NCI-H187 (cell line): ENCODE measurements at places on chromosomes 5 and 9.

GRCh38 chr5:138444078-138444773 lies 5.4 kb downstream of the REEP2 start:
- no peak for DNase-seq

DNA sequence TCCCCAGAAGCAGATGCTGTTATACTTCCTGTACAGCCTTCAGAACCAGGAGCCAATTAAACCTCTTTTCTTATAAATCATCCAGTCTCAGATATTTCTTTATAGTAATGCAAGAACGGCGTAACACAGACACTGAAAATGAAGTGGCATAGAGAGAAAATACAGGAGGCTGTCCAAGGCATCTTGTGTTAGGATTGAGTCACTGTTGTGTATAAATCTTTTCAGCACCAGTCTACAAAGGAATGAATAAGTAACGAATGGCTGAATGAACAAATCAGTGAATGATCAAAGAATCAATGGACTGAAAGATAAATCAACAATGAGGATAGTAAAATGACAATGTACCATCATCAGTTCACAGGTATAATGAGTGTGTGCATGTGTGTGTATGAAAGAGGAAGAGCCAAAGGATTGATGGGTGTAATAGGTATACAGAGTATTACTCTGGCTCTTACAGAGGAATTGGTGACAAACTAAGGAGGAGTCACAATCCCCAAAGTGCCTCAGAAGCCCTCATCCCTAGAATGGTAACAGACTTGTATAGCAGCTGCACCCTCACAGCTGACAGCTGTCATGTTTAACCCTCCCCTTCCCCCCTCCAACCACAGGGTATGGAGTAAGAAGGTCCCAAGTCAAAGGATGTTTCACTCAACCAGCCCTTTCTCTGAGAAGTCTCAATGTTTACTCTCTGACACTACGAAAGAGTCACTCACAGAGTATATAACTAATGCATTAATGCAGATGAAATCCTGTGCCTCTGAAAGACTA lies 29.8 kb upstream of the MIER3 start:
- DNase-seq, result no peak

GRCh38 chr9:13718086-13718485 lies 438.6 kb upstream of the MPDZ start:
- DNase-seq, result no peak

DNA sequence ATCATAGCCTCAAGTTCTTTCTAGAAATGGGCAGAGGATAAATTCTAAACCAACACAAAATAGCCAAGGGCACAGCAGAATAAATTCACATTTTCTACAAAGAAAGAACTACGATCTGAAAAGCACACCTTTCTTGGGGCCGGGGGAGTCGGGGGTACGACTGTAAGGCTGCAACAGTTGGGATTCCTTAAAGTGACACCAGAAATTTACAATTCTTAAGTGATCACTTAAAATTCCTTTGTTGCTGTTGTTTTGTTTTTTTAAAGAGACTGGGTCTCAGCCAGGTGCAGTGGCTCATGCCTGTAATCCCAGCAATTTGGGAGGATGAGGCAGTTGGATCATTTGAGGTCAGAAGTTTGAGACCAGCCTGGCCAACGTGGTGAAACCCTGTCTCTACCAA lies 95.8 kb downstream of the CDK5RAP2 start:
- DNase-seq, result no peak

DNA sequence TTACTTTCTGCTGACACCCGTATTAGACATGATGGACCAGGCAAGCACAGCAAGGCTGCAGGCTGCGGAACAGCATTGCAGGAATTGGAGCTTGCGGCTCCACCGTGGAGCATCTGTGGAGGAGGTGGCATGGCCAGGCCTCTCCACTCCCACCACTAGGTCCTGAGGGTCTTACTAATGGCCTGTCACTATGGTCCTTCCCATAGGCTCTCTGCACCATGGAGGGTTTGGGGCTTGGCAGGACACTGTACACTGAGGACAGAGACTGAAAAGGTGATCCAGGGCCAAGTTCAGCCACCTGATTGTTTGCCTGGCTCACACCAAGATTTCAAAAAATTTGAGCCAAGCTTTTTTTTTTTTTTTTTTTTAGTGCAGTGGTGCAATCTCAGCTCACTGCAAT lies 14.3 kb upstream of the ZBTB43 start:
- DNase-seq, result no peak

GRCh38 chr5:177301503-177302165 lies 1.9 kb downstream of the RAB24 start:
- peak; percentile 47 for DNase-seq

GRCh38 chr5:124126504-124127217 lies 614.7 kb downstream of the CSNK1G3 start:
- DNase-seq, result no peak

- no peak for DNase-seq
Measured at GRCh38 chr5:33679791-33680190, 212.0 kb downstream of the ADAMTS12 start.

GRCh38 chr9:37033141-37033540 lies 927 bp downstream of the PAX5 start:
- no peak for DNase-seq

DNA sequence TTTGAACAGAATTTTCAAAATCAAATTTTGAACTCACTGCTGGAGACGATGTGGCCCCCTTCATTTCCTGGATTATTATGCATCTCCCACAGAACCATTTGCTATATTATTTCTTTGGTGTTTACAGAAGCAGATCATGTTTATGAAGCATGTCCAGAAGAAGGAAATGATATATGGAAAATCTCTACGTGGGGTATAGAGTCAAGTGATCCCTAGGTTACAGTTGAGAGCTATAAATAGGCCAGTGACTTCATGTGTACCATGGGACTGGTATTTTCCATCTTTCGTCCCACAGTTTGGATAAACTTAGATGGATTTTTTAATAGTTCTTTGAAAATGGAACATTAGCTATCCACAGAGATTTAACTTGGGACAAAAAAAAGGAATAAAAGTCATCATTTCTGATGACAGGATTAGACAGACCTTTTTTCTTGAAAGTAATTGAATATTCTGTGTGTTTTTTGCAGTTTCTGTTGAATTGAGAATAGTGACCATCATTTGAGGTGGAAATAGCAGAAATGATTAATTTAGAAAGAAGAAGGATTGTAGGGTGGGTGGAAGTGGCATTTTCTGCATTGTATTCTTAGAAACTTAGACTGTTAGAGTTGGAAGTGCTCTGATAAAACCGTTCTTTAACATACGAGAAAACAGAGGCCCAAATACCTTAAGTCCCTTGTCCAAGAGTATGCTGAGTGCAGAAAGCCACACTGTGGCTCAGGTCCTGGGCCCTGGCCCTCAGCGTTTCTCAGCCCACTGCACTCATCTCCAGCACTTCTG lies 136.4 kb downstream of the PIP5K1B start:
- DNase-seq, result no peak

DNA sequence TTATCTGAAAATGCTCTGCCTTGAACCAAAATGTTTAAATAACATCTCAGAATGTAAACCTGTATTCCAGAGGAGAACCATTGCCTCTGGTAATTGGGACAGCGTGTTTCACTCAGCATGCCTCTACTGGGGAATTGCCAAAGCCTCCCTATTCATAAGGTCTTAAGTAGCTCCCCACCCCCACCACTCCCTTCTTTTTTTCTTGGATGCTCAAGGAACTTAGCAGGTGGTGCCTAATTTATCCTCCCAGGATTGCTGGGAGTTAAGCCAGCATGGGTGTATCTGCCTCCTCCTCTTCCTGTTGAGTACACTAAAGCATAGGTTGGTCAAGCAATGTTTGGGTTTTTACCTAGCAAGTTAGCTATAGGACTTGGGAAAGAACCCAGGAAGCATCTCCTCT lies 220.2 kb downstream of the DMAC1 start:
- no peak for DNase-seq

DNA sequence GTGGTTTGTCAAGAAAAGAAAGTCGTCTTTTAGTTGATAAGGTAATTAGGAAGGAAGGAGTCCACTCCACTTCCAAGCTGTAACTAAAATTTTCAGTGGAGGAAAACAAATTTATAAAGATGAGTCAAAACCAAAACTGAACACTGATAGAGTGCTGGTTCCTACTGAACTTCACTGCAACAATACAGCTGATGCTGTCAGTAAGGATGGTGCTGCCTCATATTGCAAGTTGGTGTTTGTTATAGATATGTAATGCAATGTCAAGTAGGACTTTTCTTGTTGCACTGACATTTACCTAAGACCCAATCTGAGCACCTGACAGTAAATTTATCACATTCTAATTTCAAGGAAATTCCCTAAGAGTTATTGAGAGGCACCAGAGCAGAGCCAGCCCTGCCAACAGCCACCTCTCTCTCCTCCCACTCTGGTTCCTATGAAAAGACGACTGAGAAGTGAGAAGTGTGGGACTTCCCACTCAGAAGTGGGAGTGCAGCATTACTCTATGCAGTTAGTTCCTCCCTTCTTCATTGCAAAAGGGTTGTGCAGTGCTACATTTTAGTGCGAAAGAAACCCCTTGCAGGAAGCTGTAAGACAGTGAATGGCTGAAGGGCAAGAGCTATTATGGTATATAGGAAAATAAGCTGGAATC lies 350.8 kb downstream of the NFIB start:
- no peak for DNase-seq

DNA sequence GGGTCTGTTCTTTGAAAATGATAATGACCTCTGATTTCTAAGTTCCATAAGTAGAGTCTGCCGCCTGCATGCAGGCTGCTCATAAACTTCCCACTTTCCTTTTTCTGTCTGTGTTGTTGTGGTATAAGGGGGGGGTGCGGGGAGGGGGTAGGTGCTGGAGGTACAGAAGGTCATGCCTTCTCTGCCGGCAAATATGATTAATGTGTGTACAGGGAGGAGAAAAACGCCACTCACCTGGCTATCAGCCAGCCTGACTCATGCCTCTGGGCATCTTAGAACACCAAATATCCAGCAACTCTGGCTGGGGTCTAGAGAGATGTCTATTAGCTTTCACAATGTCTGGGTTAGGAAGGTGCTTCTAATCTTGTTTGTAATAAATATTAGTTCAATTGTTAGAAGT lies 128.3 kb downstream of the EFNA5 start:
- DNase-seq, result no peak

- no peak for DNase-seq
Measured at GRCh38 chr9:132970324-132971062, 8.0 kb upstream of the GFI1B start.

DNA sequence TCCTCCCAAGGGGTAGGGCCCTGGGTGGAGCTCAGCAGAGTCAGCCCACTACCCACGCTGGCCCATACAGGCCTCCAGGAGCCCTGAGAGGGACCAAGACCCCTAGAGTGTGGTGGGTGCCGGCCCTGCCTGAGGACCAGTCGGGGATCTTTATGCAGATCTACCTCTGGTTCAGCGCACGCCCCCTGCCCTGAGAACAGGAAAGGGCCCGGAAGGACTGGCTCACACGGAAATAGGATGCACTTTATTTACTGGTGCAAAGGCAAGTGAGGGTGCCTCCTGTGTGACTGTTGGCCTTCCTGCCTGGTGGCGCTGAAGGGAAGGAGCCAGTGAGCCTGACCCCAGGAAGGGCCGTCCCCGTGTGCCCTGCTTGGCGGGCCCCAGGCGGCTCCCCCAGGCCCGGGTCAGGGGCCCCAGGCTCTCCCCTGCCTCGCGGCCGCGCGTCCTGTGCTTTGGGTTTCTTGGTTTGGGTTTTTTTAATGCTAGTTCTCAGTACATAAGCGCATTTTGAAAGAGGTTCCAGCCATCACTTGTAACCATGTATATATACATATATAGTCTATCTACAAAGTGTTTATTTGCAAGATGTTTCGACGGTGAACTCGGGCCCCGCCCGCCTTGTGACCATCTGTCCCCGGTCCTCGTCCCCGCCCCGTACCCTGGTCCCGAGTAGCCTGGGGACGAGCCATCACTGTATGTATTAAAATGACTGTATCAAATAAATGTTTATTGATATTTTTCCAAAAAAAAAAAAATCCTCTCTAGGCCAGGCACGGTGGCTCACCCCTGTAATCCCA lies 76.4 kb upstream of the ROR2 start:
- DNase-seq, result no peak

DNA sequence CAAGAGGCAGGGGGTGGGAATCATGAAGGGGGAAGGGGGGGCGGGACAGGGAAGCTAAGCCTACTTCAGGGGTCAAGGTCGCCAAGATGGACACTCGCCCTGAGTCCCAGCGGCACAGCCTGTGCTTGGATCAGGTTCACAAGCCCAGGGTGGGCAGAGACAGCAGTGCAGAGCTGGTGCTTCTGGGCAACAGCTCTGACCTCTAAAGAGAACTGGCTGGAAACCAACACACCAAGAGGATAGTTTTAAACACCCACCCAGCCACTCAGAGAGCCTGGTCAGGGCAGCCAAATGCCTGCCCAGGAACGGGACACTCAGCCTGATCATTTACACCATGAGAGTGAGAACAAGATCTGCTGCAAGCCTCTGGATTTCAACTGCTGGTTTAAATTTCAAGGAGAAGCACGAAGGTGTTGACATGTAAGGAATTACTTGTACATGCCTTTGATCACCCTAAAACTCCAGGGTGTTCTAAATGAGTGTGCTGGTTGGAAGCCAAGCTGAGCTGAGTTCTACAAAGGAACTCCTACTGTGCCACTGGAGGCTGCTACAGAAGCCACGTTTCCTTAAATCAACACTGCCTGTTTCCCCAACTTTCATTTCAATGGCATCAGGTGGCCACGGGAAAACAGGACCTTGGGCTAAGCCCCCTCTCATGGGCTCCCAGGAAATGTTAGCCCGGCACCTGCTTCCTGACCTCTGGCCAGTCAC lies 91.5 kb downstream of the TTLL11 start:
- no peak for DNase-seq

GRCh38 chr5:165630261-165630778 lies 2124.9 kb downstream of the MAT2B start:
- DNase-seq, result no peak

DNA sequence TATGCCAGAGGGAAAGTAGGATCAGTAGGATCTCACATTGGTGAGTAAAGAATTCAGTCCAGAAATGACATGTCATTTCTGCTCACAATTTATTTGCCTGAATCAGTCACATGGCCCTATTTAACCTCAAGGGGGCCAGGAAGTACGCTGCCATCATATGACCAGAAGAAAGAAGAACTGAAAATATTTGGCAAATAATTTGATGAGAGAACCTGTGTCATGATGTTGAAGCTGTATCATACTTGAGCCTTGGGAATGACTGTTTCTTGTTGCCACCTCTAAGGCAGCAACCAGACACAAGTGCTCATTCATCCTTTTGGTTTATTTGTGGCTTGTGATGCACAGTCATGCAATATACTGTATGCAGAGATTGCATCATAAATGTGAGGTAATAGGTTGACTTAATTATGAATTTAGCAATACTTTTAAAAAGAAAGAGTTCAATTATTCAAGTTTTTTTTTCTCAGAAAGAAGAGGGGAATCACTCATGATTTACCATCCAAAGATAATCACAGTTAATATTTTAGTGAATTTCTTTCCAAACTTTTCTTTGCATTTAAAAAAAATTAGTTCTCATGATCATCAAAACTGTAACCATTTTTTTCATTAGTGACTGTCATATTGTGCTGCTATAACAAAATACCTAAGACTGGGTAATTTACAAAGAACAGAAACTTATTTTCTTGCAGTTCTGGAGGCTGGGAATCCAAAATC lies 8.2 kb upstream of the ZFYVE16 start:
- DNase-seq, result no peak

GRCh38 chr9:87387351-87388011 lies 110.2 kb upstream of the DAPK1 start:
- DNase-seq, result no peak

- no peak for DNase-seq
Measured at GRCh38 chr9:86690034-86690433, 257.3 kb downstream of the GAS1 start.

- DNase-seq, result no peak
Measured at GRCh38 chr5:156893517-156893916, 43.4 kb downstream of the PPP1R2B start.

- DNase-seq, result no peak
Measured at GRCh38 chr5:134063188-134063820, 51.2 kb upstream of the TCF7 start.

- DNase-seq, result no peak
Measured at GRCh38 chr5:135081240-135081639, 47.2 kb upstream of the PITX1 start.
